Activated naive CD4-positive, alpha-beta T cell treated with Interleukin-2 at 50 U/mL for 16 hours (primary cell): ENCODE measurements at places on chromosomes 2 and 18.

GRCh38 chr2:74228772-74229171, 30.4 kb downstream of the MTHFD2 start:
- DNase-seq = no peak

GRCh38 chr2:16742026-16742425, 76.4 kb upstream of the CYRIA start:
- no peak for DNase-seq

GRCh38 chr2:219737270-219737691, 109.9 kb downstream of the SLC4A3 start:
- DNase-seq = no peak

- DNase-seq = no peak
These were observed 35.8 kb downstream of the HIBCH start for GRCh38 chr2:190283783-190284182.

GRCh38 chr2:189411860-189412259, 29.4 kb upstream of the WDR75 start:
- no peak for DNase-seq

DNA sequence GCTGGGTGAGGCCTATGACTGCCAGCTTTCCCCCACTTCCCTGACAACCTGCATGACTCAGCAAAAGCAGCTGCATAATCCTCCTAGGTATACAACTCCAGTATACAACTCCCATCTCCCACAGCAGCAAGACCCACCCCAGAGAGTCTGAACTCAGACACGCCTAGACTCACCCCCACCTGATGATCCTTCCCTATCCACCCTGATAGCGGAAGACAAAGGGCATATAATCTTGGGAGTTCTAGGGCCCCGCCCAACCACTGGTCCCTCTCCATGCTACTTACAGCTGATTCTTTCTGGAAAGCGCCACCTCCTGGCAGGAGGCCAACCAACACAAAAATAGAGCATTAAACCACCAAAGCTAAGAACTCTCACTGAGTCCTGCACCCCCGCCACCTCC, 296.5 kb downstream of the DCC start:
- DNase-seq = no peak

DNA sequence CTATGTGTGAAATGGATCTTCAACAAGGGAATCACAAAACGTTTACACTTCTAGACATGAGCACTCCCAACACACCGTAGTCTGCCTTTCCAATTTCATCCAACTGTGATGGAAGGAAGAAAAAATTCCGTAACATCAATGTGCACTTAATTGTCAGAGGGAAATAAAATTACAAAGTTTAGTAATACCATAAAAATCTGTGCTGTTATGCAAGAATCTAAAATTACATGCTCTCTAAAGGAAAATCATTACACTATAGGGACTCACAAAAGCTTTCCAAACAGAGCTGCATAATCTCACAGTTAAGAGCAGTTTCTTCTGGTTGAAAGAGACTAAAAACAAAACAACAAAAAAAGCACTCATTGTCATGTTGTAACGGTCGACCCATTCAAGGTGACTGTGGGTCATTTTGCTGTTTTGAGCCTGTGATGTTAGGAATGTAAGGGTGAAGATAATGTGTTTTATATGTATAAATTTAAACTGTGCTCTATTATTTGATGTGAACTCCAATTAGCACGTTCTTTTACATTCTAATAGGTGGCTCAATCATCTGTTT, 698.0 kb downstream of the TDRD15 start:
- no peak for DNase-seq

DNA sequence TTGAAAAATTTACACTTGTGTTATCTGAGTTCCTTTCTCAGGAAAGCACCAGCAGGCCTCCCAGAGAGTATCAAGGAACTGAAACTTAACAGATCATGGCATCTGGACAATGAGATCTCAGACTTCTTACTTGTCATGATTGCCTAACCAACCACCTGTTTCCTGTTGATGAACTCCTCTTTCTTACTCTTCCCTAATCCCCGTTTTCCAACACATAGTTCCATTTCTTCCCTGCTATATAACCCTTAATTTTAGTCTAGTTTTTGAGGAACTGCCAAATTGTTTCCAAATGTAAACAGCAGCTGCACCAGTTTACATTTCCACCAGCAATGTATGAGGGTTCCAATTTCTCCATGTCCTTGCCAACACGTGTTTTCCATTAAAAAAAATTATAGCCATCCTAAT, 6.1 kb upstream of the FAM171B start:
- no peak for DNase-seq

- DNase-seq = no peak
These were observed 72.7 kb downstream of the CABLES1 start for GRCh38 chr18:23207994-23208393.

DNA sequence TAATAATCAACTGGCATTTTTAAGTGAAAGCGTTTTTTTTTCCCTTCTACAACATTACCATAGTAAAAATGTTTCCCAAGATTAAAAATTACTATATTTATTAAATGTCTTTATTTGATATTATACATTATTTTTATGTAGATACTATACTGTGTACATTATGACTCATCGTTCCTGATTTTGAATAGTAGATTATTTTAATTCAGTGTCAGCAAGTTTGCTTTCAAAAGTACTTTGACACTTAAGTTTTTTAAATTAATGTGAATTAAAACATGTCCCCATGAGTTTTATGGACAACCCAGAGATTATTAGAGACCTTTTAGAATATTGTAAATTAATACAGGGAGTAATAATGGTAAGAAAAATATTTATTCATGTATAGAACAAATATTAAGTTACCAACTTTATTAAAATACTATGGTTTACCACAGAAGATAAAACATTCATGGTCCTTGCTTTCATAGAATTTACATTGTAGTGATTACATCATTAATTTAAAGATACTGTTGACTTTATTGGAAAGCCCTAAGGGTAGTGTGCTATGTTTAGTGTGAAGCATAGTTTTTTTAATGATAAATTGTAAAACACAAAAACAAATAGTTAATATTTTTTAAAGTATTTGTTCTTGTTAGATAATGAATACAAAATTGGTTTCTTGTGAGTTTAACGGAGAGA, 21.9 kb downstream of the DYNC1I2 start:
- no peak for DNase-seq

- DNase-seq = no peak
These were observed 11.1 kb upstream of the MYL12A start for GRCh38 chr18:3236470-3236869.

DNA sequence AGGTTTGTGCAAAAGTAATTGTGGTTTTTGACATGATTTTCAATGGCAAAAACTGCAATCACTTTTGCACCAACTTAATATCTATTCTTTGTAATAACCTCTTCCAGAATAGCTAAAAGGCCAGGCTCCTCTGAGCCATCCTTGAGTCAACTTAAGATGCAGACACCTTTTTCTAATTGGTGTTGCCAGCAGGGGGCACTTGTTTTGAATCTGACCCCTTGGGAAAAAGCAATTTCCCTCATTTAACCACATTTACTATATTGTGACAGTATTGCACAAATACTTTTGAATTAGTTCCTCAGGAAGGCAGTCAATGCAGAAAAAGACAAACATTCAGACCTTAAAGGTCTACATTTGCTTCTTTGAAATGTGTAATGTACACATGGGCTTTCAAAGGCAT, 78.6 kb upstream of the GALNT5 start:
- no peak for DNase-seq

GRCh38 chr2:8638327-8638726, 43.5 kb upstream of the ID2 start:
- no peak for DNase-seq

DNA sequence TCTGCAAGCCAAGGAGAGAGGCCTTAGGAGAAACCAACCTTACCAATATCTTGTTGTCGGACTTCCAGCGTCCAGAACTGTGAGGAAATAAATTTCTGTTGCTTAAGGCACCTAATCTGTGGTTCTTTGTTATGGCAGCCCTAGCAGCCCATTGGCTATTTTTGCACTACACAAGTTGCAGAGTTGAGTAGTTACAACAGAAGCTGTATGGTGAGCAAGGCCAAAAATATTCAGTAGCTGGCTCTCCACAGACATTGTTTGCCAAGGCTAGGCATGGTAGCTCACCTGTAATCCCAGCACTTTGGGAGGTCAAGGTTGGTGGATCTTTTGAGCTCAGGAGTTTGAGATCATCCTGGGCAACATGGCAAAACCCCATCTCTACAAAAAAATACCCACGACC, 27.1 kb upstream of the SCYGR1 start:
- DNase-seq = no peak

DNA sequence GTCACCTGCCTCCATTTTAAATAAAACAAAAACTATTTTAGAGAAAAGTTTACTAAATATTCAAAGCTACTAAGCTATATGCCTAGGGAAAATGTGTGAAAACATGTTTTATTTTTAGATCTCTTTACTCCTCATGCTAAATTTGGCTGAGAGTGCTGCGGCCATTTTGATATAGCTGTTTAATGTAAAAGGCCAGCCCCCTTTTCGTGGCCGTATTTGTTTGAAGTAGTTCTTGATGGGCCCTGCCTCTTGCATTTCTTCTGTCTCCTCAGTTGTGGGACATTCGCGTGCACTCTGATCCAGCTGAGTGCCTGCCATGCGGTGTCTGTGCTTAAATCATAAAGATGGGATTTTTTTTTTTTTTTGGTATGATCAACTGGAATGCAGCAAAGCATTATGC, 64.0 kb downstream of the ZNF407 start:
- no peak for DNase-seq

DNA sequence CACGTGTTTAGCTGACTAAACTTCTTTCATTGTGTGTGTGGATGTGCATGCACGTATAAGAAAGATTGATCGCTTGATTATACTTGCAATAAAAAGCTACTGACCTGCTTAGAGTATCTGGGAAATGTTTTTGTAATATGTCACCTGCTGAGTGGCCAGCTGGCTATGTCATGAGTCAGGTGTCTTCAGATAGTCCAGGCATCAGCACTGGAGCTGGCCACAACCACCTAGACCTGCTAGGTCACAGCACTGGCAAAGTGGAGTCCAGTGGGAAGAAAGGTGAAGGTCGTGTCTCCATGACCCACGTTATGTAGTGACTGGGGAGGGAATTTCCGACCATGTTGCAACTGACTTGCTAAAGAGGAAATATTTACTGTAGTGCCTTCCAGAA, 147.0 kb downstream of the ESCO1 start:
- no peak for DNase-seq

DNA sequence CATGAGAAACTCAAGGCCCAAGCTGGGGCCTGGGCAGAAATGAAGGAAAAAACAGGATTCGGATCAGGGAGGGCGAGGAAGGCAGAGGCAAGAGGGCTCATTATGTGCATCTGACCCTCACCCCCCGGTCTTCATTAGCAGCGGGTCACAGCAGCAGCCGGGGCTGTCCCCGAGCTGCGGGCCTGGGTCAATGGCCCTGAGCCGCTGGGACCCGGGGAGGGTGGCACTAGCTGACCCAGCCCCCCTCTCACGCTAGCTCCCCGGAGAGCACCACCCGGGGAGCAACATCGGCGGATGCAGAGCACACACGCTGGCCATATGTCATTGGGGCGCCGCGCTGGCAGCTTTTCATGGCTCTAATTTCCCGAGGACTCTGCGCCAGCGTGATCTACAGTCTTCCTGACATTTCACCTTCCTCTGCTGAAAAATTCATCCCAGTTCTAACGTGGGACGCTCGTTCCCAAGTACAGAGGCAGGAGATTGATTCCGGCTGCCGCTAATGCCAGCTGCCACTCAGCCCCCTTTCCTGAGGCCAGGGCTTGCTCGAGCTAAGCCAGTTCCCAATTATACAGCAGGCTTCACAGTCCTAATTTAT, 63.7 kb downstream of the EIPR1 start:
- no peak for DNase-seq

DNA sequence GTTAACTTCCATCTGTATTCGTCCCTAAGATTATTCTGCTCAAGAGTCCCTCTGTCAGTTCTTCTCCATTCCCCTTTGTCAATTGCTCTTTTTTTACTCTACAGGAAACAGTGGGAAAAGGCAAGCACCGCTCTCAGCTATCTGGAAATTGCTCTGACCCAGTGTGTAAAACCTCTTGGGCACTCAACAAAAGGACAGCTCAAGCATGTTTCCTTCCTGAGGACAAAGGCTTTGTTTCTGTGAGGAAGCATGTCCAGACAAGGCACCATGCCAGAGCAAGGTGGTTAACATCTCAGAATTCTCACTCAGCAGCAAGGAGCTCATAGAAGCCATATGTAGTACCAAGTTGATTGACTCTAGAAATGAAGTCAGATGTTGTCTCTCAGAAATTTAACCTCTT, 735.6 kb downstream of the TSN start:
- DNase-seq = no peak

GRCh38 chr2:88058191-88058590, 2.6 kb upstream of the KRCC1 start:
- DNase-seq = no peak

GRCh38 chr2:13009027-13009642, 292.4 kb downstream of the TRIB2 start:
- DNase-seq = no peak

DNA sequence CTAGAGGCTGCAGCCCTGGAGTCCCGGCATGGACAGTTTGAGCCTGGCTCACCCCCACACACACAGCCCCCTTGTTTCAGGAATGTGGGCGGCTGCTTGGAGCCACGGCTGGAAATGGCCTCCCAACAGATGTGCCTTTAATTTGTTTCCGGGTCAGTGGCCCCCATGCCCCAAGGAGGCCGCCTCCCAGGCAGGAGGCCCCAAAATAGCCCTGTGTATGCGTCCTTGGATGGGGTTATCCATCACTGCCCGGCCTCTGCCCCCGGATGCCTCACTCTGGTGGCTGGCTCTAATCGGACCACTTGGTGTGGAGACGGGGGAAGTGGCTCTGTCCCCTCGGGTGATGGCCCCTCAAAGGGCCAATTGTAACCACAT, 151.9 kb upstream of the MYCN start:
- DNase-seq = no peak

- no peak for DNase-seq
These were observed 280.7 kb upstream of the HNRNPA3 start for GRCh38 chr2:176931588-176932563.

DNA sequence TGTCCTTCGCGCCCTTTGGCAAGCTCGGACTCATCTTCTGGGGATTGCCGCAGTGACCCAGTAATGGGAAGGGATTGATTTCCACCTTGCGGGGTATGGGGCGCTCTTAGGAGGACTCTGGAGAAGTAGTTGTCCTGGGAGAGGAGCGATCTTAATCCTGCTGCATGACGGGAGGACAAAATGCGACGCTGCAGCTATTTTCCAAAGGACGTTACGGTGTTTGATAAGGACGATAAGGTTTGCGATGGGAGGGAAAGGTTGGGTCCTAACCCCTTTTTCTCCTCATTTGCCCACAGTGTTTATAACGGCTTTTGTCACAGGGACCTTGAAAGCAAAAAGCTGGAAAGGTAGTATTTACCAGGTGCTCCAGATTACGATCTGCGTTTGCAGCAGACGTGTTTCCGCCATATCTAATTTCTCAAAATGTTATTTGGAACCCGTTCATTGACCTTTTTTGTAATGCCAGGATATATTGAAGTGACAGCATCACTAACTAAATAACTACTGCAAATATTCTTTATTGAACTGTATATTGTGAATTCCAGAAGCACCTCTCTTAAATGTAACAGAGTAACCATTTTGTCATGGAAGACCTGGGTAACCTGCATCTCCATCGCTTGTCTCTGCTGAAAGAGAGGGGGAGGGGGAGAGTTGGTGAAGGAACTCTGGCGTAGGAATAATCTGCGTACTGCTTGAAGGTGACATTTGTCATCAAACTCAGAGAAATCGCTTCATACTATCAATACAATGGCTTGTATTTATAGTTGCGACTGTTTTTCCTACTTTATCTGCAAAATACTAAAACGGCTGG, 590 bp downstream of the MDH1 start:
- no peak for DNase-seq
